ENCODE measurements at places on chromosomes 2 and 18. TPM values are rescaled to one million over a fixed set of nuclear protein-coding genes. Genes with fewer than 3 reads are reported as not detected.

Gene FAM98A
- 45.9 TPM for total RNA-seq

Gene ARMC9
- total RNA-seq: 0.73 TPM

Gene CD302
- total RNA-seq: 64.3 TPM

Gene C1QL2
- not detected for total RNA-seq

Gene CAMKMT
- 13.9 TPM for total RNA-seq

Gene LRRC30
- not detected for total RNA-seq

Gene CD8B2
- total RNA-seq: 0.73 TPM

Gene MPP4
- total RNA-seq: under 0.01 TPM

Gene MTIF2
- total RNA-seq: 16.6 TPM

Gene TXNDC2
- 0.10 TPM for total RNA-seq

Gene NR4A2
- 83.3 TPM for total RNA-seq

Gene IL36G
- total RNA-seq: not detected

Gene HOXD12
- not detected for total RNA-seq

Gene CSRNP3
- total RNA-seq: under 0.01 TPM

Gene TP53I3
- total RNA-seq: 5.6 TPM

Gene ITPRIPL1
- 4.7 TPM for total RNA-seq

Gene TRIM43
- not detected for total RNA-seq

Gene RAB17
- total RNA-seq: 0.10 TPM

Gene NAT8
- not detected for total RNA-seq

Gene DSC3
- under 0.01 TPM for total RNA-seq

Gene DNAH7
- total RNA-seq: 0.10 TPM

Gene IFIH1
- total RNA-seq: 78.0 TPM

Gene RPRD1A
- total RNA-seq: 34.3 TPM

Gene MXD1
- total RNA-seq: 80.9 TPM

Gene ZAP70
- total RNA-seq: 137 TPM

Gene GULP1
- total RNA-seq: under 0.01 TPM

Gene SERPINB3
- not detected for total RNA-seq

Gene TMEM17
- total RNA-seq: 0.21 TPM

Gene PCARE
- under 0.01 TPM for total RNA-seq

Gene ZNF892
- total RNA-seq: 1.2 TPM

Gene KCTD1
- total RNA-seq: 1.3 TPM
